ENCODE measurements at places on chromosomes 3 and 15.

- DNase-seq, result no peak
Observed at GRCh38 chr15:95574053-95574452, 756.4 kb upstream of the NR2F2 start.

GRCh38 chr15:56640549-56640948 is 92.8 kb downstream of the ZNF280D start:
- DNase-seq, result no peak

- no peak for DNase-seq
Observed at GRCh38 chr3:184846496-184846895, 34.5 kb downstream of the VPS8 start.

- DNase-seq, result no peak
Observed at GRCh38 chr15:58182460-58183163, 44.4 kb downstream of the AQP9 start.

GRCh38 chr3:124907957-124908356 is 20.8 kb upstream of the ITGB5 start:
- no peak for DNase-seq

DNA sequence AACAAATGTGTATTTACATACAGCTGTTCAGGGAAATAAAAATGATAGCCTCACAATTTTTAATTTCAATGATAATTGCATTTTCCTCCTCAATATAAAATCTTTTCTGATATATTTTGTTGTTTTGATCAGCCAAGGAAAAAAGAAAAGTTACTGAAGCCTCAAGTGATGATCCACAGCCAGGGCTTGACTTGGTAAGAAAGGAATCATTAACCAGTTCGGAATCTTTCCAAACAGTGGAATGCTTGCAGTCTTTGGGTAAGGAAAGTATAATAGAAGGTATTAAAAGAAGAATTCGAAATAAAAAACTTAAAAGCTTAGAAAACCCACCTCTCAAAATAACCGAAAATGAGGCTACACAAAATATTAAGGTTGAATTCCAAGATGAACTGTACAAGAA is 1.0 kb downstream of the TOPAZ1 start:
- DNase-seq, result no peak

- no peak for DNase-seq
Observed at GRCh38 chr3:116306720-116307119, 138.6 kb downstream of the LSAMP start.

GRCh38 chr3:138032567-138032966 is 22.6 kb downstream of the CLDN18 start:
- DNase-seq, result no peak

DNA sequence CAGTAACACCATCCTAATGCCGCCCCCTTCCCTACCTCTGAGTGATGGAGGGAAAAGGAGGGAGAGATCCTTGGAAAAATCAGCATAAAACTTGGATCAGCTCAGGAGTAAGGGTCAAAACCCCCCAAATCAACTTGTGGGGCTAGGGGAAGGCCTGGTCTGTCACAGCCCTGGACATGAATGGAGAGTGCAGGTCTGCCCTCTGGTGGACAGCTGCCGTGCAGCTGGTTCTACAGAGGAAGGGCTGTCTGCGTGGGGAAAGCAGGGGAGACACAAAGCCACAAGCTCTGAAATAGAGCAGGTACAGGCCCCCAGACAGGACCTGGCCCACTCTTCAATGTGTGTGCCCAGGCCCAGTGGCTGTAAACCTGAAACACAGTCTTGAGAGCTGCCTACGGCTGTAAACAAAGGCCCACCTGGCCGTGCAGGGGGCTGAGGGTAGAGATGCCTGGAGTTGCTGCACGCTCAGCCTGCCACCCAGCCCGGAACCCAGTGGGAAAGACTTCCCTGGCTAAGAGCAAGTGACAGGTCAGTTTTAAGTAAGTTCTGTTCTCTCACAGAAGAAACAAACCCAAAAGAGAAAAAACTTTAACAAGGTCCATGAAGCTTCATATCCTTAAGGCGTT is 16.4 kb downstream of the CLK3 start:
- no peak for DNase-seq

DNA sequence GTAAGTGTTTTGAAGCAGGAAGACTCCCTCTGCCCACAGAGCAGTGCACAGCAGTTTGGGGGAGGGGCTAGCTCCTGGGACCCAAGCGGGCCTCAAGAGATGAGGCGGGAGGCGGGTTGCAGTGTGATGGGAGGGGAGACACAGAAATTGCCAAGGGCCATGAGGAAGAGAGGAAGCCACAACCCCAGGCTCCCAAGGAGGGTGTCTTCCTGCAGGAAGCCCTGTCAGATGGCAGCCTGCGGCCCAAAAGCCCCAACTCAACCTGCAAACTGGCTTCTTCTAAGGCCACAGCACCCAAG is 7.3 kb upstream of the ISLR2 start:
- no peak for DNase-seq

- no peak for DNase-seq
Observed at GRCh38 chr15:40398413-40398873, 7.2 kb upstream of the IVD start.

DNA sequence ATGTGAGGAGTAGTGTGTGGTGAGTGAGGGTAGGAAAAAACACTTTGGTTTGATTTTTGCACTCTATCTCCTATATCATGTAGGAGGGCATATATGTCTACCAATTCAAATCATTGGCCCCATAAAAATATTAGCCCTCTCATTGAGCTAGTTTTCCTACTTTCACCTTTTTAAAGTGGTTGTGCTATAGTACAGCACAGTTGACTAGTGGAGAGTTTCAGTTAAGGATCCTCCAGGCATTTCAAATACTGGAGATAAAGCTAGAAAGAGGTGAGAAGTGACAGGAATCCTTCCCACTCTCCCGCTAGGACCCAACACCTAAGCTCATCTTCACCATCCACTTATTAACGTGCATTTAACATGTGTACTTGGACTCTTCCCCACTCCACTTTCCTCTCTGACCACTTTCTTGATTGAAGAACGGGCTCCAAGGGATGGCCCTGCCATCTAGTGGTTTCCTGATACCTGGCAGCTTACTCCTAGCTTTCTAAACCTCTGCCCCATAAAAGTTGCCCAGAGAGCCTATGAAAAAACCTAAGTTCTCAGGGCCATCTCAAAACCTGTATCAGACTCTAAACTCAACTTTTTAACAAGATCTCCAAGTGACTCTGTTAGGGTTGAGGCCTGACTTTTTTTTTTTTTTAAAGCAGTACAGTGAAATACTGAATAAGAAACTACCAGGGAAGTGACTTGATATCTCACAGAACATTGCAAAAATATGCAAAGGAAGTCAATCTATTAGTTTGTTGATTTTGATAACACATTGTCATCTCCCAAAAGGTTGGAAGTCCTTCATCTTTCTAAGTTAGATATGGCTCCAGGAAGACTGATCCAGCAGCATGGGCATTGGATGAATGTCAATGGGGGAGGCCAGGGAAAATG is 17.9 kb downstream of the IL12A start:
- DNase-seq, result no peak

GRCh38 chr15:50939911-50940310 is 31.4 kb downstream of the AP4E1 start:
- no peak for DNase-seq

- no peak for DNase-seq
Observed at GRCh38 chr15:74982183-74982582, 13.2 kb upstream of the SCAMP5 start.

DNA sequence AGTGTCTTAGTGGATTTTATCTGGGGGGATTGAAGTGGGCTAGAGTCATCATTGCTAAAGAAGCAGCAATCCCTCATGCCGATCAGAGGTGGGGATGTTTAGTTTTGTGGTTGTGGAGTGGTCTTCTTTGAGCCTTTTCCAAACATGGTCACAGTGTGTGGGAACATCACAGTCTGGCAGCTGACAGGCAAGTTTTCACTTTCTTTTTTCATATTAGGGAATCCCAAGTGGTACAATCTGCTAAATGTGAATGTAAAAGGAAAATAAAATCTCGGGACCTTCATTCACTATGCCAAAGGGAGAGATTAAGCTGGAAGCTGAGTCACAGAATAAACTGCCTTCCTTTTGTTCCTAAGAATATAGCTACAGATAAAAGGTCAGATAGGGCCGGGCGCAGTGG is 10.4 kb upstream of the CX3CR1 start:
- DNase-seq, result no peak

- DNase-seq, result no peak
Observed at GRCh38 chr3:61381745-61382392, 130.6 kb upstream of the FHIT start.

DNA sequence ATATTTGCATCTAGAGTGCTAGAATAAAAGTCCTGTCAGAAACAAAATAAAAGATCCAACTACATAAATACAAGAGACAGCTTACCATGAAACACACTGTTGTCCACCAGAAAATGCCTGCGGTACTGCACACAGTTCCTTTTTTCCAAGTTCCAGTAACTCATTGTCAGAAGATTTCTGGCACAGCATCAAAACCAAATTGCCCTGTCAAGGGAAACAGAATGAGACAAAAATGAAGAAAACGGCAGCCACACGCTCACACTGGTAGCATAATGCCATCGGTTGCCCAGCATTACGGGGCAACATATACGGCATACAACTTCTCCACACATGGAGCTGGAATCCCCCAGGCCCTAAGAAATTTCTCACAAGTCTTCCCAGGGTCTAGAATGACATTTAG is 40.8 kb downstream of the PLCH1 start:
- DNase-seq, result no peak

- DNase-seq, result no peak
Observed at GRCh38 chr3:115857518-115858136, 234.3 kb downstream of the GAP43 start.

DNA sequence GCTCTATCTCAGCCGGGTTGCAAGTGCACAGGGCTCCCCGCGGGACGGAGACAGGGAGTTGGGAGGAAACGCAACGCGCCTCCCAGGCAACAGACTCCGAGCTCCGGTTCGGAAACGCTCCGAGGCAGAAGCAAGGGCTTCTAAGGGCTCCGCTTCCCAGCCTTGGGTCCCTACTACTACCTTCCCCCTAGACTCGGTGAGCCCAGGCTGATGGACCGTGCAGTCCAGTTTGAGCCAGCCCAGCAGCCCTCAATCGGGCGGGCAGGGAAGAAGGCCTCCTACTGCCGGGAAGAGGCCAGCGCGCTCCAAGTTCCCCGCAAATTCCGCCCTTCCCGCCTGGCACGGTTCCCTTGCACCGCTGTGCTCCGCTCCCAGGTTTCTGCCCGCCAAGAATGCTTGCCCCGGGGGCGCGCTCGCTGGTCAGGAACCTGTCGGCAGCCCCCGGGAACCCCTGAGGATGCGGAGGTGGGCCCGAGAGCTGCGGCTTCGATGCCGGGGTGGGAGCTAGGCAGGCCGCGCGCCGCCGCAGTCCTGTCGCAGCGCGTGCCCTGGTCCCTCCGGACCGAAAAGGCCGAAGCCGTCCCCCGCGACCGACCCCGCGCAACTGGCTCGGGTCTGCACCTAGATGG is 728 bp downstream of the TRANK1 start:
- DNase-seq, result no peak

DNA sequence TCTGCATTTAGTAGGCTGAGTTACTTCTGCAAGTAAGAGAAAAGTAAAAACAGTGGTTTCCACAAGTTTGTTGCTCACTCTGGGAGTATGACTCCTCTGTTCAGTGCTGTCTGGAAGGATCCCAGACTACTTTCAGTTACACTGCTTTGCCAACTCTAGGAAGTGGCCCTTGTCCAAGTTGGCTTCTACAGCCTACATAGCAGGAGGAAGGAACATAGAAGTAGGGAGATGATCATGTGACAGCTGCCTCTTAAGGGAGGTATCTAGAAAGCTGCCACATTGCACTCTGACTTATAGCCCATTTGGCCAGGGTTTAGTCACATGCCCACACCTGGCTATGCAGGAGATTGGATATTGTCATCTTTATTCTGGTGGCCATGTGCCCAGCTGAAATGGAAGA is 298.1 kb downstream of the NSUN3 start:
- no peak for DNase-seq

GRCh38 chr3:8987645-8988383 is 24.5 kb upstream of the RAD18 start:
- DNase-seq, result no peak

- no peak for DNase-seq
Observed at GRCh38 chr3:57977818-57978235, 30.4 kb upstream of the FLNB start.

All from esophagus squamous epithelium (tissue), 5 donors.